SK-N-DZ (cell line): ENCODE measurements at places on chromosomes 1 and 21.

GRCh38 chr1:226470921-226471866 is 63.3 kb upstream of the PARP1 start:
- DNase-seq, result no peak

DNA sequence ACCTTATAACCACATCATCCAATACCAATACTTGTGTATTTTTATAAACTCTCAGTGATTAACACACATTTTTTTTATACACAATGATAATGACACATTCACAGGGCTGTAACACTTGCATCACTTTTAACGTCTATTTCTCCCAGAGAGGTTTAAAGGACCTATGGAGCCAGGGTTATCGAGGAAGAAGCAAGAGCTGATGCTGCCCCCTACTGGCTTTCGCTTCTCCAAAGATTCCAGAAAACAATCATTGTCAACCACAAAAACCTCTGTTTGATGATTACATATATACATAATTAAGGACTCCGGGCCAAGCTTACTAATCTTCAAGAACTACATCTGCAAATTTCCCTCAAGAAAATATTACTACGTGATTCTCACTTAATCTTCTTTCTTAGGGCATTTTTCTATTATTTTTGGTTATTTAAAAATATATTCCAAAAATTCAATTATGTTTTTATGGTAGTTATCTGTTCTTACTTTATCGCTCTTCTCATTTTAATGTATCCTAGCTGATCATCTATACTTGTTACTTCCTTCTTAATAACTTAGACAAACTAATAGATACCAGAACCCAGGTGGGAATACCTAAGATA is 214.5 kb downstream of the VAV3 start:
- DNase-seq, result peak; percentile 76

DNA sequence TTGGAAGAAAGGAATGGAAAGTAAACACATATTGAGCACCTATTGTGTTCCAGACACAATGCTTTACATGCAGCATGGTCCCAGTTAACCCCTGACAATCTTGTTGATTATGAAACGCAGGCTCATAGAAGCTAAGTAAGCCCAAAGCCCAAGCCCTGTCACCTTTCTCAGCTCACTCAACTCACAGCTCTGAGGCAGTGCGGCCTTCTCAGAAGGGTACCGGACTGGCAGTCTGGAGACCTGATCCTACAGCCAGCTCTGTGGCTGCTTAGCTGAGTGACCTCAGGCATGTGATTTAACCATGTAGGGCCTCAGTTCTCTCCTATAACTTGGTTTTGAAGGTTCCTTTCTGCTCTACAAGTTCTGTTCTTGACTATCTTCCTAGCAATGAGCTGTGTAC is 464 bp upstream of the RNASEL start:
- DNase-seq, result no peak

GRCh38 chr1:4612991-4613390 is 41.4 kb upstream of the AJAP1 start:
- no peak for DNase-seq

DNA sequence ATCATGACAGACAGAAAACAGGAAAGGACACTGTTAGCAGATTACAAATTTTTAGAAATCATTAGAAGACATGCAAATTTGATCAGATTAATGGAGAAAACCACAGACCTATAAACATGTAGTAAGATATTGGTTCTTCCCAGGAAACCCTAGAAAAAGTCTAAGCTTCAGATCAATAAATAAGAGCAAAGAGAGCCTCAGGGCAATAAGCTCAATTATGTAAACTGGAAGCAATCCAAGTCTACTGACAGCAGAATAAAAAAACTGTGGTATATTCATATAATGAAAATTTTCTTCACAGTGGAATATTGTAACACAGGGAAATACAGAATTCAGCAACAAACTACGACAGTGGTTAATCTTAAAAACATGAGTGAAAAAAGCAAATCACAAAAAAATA is 36.3 kb downstream of the NRDC start:
- DNase-seq, result no peak

DNA sequence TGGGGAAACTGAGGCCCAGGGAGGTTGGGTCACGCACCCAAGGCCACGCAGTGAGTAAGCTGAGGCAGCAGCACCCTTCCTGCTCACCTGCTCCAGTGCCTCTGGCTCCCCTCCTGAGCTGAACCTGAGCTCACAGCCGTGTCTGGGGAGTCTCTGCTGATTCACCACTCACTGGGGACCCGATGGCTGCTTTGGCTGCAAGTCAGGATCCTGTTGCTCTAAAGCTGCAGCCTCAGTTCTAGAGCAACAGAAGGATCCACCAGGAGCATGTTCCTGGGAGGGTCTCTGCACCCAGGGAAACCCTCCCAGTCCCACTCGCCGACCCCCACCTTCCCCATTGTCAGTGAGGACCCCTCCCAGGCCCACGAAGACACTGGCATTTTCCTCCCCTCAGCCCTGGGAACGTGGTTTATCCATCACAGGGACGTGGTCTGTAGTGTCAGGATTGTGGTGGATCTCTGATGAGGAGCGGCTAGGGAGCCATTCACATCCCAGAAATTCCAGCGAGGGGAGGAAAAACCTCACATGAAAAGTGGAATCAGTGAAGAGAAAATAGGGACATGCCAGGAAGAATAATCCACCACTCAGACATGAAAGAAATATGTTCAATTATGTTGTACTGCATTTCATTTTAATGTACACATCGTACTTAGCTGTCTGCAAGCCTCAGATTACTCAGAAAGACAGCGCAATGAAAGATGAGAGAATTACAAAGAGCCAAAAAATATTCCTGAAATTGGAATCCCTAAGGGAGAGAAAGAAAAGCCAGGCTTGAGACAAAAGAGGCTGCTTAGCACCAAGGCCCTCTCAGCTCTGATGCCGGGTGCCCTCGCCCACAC is 447.2 kb downstream of the MATN1 start:
- no peak for DNase-seq

- peak; percentile 82 for DNase-seq
Observed at GRCh38 chr1:155226188-155226909, 17.9 kb downstream of the MTX1 start.

- no peak for DNase-seq
Observed at GRCh38 chr1:99269321-99269720, 5.0 kb downstream of the PLPPR4 start.

DNA sequence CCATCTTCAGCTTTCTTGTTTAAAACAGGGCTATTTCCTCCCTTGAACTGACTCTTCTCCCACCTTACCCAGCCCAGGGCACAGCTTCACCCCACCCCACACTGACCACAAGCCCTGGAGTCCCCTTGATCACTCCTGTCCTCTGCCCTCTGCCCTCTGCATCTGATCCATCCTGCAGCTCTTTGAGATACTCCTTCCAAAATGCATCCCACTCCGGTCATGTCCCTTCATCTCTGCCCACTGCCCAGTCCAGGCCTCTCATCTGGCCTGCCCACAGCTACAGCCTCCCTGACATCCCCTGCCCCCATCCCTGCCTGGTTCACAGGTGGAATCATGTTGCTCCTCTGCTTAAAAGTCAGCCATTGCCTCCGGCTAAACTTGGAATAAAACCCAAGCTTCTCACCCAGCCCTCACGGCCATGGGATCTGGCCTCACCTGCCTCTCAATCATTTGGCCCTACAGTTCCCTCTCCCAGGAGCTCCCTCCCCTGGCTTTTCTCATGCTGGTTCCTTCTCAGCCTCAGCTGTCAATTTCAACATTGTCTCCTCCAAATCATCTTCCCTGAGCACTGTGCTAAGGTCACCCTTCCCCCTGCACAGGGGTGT is 202.0 kb downstream of the MATN1 start:
- DNase-seq, result no peak

DNA sequence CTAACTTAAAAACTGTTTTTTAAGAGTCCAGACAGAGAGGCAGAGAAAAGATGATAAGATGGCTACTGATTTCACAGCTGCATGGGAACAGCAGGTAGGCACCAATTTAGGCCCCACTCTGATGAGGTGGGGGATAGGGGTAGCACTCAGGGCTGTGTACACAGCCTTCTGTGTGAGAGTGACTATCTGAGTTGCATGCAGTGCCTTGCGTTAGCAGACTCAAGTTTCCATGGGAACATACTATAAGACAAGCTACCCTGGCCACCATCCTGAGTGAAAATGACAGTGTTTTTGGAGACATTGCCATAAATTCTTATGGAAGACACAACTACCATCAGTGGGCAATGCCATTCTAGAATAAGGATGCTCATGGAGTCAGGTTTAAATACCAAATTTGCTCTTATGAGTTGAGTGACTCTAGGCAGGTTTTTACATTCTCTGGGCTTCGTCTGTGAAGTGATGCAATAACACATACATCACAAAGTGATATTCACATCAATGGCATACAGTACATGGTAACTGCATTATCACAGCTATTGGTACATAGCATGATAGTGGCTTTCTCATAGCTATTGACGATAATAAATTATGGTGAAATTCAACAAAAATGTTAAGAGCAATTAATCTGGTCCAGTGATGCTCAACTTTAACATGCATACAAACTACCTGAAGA is 30.5 kb downstream of the SLC9C2 start:
- DNase-seq, result no peak

- no peak for DNase-seq
Observed at GRCh38 chr1:69976896-69977295, 228.5 kb downstream of the LRRC40 start.

- no peak for DNase-seq
Observed at GRCh38 chr21:28817871-28818270, 174.8 kb downstream of the LTN1 start.

GRCh38 chr1:204459706-204460105 is 34.9 kb downstream of the PIK3C2B start:
- DNase-seq, result no peak

GRCh38 chr1:147800804-147801203 is 40.4 kb upstream of the GJA5 start:
- no peak for DNase-seq

DNA sequence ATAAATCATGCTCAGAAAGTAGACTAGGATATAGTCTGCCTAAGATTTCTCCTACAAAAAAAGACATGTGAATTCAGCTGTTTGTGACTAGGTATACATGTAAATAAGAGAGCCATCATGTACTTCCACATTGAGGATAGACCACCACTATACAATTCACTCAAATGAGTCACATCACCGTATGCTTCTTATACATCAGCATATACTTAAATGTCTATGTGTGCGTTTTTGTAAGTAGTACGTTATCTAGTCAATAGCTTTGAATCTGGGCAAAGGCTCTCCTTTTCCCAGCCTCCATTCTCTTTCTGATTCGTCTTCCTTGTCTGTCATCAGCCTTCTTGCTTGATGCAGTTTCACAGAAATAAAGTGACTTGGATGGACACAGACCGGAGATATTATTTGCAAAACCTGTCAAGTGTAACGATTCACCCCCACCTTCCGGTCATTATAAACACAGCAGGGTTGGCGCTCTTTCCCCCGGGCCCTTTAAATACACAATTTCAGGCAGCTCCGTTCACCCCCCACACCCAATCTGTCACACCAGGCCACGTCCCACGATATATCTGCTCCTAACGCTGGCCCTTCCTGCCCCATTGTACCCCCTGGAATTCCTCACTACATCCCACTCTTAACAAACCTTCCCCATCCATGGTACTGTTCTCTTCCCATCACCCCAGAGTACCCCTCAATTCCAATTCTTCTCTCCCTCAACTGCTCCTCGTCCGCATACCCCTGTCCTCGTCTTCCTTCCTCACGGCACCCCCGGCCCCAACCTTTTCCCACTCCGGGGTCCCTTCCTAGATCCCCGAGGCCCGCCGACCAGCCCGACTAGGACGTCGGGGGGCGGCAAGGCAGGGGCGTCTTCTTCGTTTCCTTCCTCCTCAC is 636 bp downstream of the VAMP4 start:
- peak; percentile 41 for DNase-seq

- no peak for DNase-seq
Observed at GRCh38 chr1:82153272-82153629, 352.5 kb downstream of the ADGRL2 start.

DNA sequence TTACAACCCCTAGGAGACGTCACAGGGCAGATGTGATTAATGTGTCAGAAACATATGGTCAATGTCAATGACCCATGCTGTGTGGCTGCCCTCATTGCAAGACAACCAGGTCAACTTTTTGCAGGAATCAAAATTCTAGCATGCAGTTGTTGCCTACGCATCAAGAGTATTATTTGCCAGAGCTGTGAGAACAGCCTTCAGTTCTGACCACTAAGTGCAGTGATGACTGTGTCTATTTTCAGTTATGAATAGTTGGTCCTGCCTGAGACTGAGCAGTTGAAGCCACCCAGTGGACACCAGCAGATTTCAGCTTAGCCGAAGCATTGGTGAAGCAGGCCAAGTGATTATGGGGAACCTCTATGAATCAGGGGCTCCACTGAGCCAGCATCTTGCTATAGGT is 47.3 kb downstream of the LYPLAL1 start:
- DNase-seq, result no peak

DNA sequence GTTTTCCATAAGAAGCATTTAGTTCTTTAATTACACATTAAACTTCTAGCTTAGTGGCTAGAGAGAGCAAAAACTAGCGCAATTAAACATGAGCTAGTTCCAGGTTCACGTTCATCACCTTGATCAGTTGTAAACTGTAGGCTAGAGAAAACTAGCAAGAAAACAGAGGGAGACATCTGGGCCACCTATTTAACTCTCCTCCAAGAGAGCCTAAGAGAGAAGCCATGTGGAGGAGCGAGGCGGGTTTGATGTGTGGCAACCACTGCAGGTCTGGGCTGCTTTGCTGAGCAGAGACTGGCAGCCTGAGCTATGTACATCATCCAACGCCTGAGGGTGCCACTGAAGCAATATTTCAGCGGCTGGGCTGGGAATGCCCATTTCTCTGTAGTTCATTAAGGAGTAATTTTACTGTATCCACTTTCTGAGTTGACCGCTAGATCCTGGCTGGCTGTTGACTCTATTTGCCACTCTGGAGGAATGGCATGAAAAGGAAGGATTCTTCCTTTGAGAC is 252.9 kb downstream of the DYRK1A start:
- DNase-seq, result no peak

GRCh38 chr1:15417059-15417934 is 7.6 kb downstream of the EFHD2 start:
- DNase-seq, result no peak

GRCh38 chr1:6685381-6685780 is 16.2 kb downstream of the DNAJC11 start:
- no peak for DNase-seq

GRCh38 chr1:61184040-61184713 is 101.8 kb downstream of the NFIA start:
- no peak for DNase-seq

GRCh38 chr1:41870076-41870562 is 48.6 kb downstream of the HIVEP3 start:
- no peak for DNase-seq

DNA sequence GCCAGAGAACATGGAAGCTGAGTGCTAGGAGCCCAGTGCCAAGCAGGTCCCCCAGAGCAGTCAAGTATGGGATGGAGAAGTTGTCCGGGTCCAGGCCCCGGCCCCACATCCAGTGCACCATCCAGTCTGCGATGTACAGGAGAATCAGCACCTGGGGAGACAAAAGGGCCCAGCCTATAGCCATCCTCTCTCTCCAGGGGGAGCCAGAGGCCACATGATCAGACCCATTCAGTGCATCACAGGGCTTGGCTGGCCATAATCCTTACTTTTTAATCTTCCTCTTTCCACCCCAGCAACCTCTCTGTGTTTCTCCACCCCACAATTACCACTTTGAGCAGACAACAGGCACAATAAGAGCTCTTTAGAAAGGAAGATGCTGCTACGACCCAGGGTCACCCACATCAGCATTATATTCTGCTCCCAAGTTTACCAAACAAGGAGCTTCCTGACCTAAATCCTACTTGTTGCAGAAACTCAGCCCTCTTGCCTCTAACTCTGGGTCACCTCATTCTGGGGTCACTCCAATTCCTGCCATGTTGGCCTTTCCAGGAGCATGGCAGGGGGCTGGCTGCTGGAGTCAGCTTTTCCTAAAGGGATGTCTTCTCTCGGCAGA is 16.4 kb upstream of the RAB29 start:
- peak; percentile 42 for DNase-seq

- no peak for DNase-seq
Observed at GRCh38 chr1:17539477-17540254, at the start of gene ARHGEF10L. ARHGEF10L (plus strand) TSS chr1:17539698; CDS start chr1:17580596, 40,898 bp downstream.
